Ureter (tissue), 1 donor: ENCODE measurements at places on chromosomes 3 and 15. TPM values are rescaled to one million over a fixed set of nuclear protein-coding genes. Genes with fewer than 3 reads are reported as not detected.

The GOLGA8Q gene
- 2.3 TPM for total RNA-seq

The DGKG gene
- 16.2 TPM for total RNA-seq

The DNAH1 gene
- 16.6 TPM for total RNA-seq

The ROBO2 gene
- 0.39 TPM for total RNA-seq

The CYP11A1 gene
- 2.4 TPM for total RNA-seq

The TRH gene
- total RNA-seq, result not detected

The PLA1A gene
- 1.6 TPM for total RNA-seq

The SLC28A1 gene
- not detected for total RNA-seq

The ZNF662 gene
- 45.1 TPM for total RNA-seq

The ZNF80 gene
- total RNA-seq, result not detected

The PLA2G4E gene
- 0.34 TPM for total RNA-seq

The ZPLD1 gene
- total RNA-seq, result 0.10 TPM

The ASB14 gene
- total RNA-seq, result not detected

The RASL12 gene
- total RNA-seq, result 32.8 TPM

The NDUFAF3 gene
- 122 TPM for total RNA-seq

The ANKRD34C gene
- not detected for total RNA-seq

The PROK2 gene
- total RNA-seq, result not detected

The CPEB1 gene
- total RNA-seq, result 3.7 TPM

The CCDC39 gene
- total RNA-seq, result not detected

The RAD18 gene
- total RNA-seq, result 9.4 TPM

The ZNF280D gene
- total RNA-seq, result 73.8 TPM

The SI gene
- total RNA-seq, result not detected

The TGM4 gene
- not detected for total RNA-seq

The ACKR4 gene
- total RNA-seq, result 10.4 TPM

The ABHD17C gene
- 33.4 TPM for total RNA-seq

The FBXO40 gene
- 0.23 TPM for total RNA-seq

The NUDT16 gene
- total RNA-seq, result 30.0 TPM

The BMF gene
- 8.3 TPM for total RNA-seq

The SCAANT1 gene
- total RNA-seq, result not detected

The NEK10 gene
- total RNA-seq, result 9.4 TPM

The TMEM45A gene
- total RNA-seq, result 9.2 TPM

The ZIC1 gene
- not detected for total RNA-seq

The GNAT1 gene
- not detected for total RNA-seq

The CHL1 gene
- 5.5 TPM for total RNA-seq

The DMXL2 gene
- 43.5 TPM for total RNA-seq

The TMEM158 gene
- 6.5 TPM for total RNA-seq

The SPTBN5 gene
- 11.9 TPM for total RNA-seq

The ZNF654 gene
- total RNA-seq, result 25.7 TPM

The RCCD1 gene
- 13.2 TPM for total RNA-seq

The MLF1 gene
- 11.1 TPM for total RNA-seq
